ENCODE measurements at places on chromosomes 6 and 20.
A peak's percentile ranks its signal among the peaks of the same experiment; 100 is the strongest.

GRCh38 chr20:3802524-3803239 is 6.6 kb downstream of the CDC25B start:
- DNase-seq = no peak

GRCh38 chr6:37807656-37808055 is 11.9 kb upstream of the ZFAND3 start:
- DNase-seq = no peak

- peak; percentile 37 for DNase-seq
Observed at GRCh38 chr6:24357336-24358218, at the start of gene DCDC2. DCDC2 (minus strand) TSS chr6:24358059; CDS start chr6:24357750, 309 bp downstream.

GRCh38 chr20:58492795-58493524 is 22.2 kb downstream of the APCDD1L start:
- DNase-seq = no peak

DNA sequence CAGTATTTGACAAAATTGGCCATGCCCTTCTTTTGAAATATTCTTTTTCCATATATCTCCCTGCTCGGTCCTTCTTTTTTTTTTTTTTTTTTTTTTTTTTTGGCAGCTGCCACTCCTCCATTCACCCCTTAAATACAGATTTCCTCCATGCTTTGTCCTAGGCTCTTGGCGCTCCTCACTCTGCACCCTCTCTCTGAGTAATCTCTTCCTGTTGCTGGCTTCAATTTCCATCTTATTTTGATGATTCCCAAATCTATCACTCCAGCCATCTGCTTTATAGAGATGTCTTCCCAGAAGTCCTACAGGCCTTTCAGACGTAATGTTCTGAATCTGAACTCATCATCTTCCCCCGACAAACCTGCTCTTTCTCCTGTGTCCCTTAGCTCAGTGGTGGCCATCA is 12.8 kb upstream of the KLHL32 start:
- no peak for DNase-seq

GRCh38 chr20:38224531-38224930 is 36.0 kb downstream of the KIAA1755 start:
- no peak for DNase-seq

- DNase-seq = no peak
Observed at GRCh38 chr6:25157183-25157582, 122.0 kb upstream of the CARMIL1 start.

DNA sequence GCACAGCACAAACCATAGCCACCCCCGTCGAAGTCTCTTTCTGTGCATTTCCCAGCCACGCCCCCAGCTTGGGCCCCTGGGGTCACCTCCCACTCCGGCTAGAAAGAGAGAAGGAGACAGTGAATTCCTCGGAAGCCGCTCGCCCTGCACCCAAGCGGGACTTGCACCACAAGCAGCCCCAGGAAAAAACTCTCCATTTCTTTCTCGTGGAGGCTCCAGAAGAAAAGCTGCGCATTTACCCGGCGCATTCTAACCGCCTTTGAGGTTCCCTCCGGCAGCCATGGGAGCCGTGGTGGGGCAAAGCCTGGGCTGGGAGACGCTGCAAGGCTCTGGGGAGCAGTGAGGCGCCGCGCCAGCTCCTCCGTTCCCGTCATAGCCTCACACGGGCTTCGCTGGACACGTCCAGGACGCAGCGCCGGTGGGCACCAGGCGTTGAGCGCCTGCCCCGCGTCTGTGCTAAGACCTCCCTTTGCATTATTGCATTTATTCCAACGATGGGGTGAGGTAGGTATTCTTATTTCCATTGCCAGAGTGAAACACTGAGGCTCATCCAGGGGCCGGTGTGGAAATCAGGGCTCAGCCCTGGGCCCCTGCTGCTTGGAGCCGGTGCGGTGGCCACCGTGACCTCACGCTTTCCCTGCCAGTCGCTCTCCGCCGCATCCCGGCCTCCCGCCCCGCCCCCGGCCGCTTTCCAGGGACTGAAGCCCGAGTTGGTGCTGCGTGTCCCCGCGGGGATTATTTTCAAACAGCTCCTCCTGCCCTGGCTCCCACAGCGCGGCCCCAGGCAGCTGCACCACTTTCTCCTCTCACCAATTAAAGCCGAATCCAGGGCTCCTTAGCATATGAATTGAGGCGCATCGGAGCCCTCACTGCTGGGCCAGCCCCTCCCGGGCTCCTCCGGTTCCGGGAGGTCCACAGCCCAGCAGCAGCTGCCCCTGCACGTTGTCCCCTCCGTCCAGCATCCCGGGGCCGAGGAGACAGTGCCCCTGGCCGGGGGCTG is 148.3 kb upstream of the AFDN start:
- DNase-seq = no peak

- no peak for DNase-seq
Observed at GRCh38 chr6:77587963-77588362, 64.9 kb upstream of the MEI4 start.

GRCh38 chr20:34112600-34113101 is 608 bp upstream of the EIF2S2 start:
- DNase-seq = peak; percentile 45

DNA sequence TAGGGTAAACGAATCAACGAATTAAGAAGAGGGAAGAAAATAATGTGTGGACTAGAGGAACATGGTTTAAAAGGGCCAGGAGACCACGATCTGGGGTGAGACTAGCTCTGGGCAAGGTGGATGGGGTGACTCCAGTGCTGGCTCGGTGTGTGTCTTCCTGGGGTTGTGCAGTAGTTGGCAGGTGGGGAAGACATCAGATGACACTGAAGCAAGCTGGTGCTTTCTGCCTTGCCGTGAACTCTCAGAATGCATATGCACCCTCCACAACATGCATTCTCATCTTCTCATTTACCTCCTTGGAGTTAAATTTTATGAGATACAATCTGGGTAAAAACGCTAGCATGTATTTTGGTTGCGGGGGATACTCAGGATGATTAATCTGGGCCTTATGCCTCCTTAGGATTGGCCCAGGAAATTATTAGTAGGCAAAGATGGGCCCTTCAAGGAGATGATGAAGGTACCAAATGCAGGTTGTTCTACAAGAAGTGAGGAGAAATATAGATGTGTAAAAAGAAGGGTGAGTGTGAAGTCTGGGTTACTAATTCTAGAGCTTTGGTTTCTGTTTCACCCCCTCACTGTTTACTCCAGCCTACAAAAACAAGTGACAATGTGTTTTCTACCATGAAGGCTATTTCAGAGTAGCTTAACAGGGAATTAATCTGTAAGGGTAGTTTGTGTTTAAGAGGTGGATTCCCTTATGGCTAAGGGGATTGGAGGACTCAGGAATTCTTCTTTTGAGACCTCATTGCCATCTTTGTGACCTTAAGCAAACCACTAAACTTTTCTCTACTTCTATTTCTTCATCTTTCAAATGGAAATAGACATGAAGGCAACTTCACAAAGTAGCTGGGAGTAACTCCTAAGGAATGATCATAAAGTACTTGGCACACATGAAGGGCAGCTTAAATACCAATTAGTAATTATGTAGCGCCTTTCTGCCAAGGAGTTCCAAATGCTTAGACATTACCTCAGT is 71.0 kb upstream of the SUPT3H start:
- no peak for DNase-seq

GRCh38 chr20:47440857-47441773 is 60.6 kb upstream of the NCOA3 start:
- DNase-seq = no peak

- no peak for DNase-seq
Observed at GRCh38 chr6:161890133-161890831, 616.4 kb upstream of the AGPAT4 start.

- DNase-seq = no peak
Observed at GRCh38 chr6:5547556-5547955, 286.2 kb downstream of the FARS2 start.

GRCh38 chr20:46056970-46057855 is 28.2 kb downstream of the SLC12A5 start:
- peak; percentile 63 for DNase-seq

- no peak for DNase-seq
Observed at GRCh38 chr6:141212296-141212695, 920.4 kb upstream of the GJE1 start.

DNA sequence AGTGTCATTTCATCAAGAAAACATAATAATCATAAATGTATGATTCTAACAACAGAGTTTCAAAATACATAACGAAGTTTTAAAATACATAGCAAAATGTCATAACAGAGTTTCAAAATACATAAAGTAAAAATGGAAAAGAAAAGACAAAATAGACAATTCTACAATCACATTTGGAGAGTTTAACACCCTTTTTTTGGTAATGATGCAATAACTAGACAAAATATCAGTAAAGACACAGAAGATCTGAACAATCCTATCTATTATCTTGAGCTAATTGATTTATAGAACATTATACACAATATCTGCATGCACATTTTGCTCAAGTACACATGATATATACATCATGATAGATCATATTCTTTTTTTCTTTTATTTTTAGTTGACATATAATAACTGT is 13.4 kb upstream of the SLC17A2 start:
- DNase-seq = no peak

GRCh38 chr6:154166140-154166539 is 127.1 kb downstream of the OPRM1 start:
- no peak for DNase-seq

GRCh38 chr6:159074876-159075275 is 30.1 kb upstream of the TAGAP start:
- DNase-seq = no peak

- DNase-seq = no peak
Observed at GRCh38 chr20:57435498-57436222, 44.5 kb downstream of the RBM38 start.

DNA sequence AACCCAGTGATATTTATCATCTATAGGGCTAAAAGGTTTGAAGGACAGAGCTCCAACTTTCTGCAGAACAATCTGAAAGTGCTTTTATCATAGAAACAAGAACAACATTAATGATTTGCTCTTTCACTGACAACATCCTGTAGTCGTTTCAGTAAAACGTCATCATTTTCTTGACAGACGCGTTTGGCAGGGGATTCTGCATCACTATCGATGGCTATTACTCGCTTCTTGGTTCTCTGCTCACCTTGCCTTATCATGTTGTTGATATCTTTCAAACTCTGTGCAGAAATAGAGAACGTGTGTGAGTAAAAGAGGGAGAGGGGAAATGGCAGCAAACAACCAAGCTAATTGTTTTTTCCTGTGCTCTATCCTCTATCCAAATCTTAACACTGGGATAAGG is 47.1 kb upstream of the SAMHD1 start:
- DNase-seq = no peak

GRCh38 chr6:161407115-161407514 is 133.3 kb upstream of the AGPAT4 start:
- DNase-seq = no peak

DNA sequence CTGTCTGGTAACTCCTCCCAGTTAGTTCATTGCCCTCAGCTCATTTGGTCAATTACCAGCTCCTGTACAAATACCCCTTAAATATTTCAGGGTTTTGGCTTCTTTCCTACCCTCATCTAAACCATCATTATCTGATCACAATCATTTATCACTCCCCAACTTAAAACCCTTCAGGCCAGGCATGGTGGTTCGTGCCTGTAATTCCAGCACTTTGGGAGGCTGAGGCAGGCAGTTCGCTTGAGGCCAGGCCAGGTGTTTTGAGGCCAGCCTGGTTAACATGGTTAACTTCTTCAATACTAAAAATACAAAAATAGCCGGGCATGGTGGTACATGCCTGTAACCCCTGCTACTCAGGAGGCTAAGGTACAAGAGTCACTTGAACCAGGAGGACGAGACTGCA is 9.4 kb downstream of the TGIF2 start:
- no peak for DNase-seq

DNA sequence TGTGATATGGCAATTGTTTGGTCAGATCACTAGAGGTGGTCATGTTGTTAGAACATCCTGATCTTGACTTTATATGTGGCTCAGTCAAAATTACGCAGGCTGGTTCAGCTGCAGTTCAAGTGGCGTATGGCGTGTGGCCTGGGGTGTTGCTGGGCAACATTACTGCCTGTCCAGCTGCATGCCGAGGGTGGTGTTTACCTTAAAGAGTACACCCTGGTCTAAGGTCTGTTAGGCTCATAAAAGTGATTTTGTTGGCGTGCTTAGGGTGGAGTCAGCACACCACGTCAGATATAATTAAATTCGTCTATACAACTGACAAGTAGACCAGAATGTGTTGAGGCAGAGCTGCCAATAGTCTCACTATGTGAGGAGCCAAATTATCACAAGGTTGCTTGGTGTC is 55.6 kb upstream of the NEDD9 start:
- no peak for DNase-seq

DNA sequence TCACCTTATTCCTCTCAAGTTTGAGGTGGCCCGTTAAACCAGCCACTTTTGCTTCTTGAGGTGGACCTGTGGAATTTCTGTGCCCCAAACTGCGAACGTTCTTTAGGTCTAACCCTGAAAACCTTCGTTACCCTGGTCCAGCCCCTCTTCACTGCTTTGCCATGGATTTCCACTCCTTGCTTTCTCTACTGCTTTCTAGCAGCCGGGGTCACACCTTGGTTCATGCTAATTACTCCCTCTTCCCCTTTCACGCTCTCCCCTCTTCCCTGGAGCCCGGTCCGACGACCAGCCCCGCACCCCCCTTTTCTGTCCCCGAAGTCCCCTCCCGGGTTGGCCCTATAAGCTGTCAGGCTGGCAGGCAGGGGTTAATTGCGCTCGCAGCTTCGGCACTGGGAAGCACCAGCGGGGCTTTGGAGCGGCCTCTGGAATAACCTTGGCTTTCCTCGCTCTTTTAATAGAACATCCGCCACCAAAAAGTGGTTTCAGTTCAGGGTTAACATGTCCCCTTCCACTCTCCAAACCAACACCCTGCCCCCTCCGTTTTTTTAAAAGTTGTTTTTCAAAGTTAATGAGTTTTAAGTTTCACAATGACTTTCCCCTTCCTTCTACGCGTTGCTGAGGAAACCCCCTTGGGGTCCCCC is 1.4 kb upstream of the HIVEP1 start:
- peak; percentile 37 for DNase-seq

DNA sequence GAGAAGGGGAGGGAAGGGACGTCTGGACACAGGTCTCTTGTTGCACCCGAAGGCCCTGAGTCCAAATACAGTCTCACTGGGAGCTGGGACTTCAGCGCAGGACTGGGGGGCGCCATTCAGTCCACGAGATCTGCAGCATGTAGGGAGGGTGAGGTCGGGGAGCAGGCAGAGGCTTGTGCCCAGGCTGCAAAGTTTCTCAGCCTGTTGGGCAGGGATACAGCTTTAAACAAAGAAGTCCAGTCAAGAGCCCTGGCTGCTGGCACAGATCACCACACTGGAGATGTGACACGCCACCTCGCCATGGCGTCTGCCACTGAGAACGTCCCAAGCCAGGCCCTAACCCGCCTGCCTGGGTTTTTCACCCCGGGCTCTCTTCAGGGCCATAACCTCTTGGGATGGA is 256.6 kb downstream of the DLL1 start:
- no peak for DNase-seq

- DNase-seq = no peak
Observed at GRCh38 chr6:106397431-106397830, 36.9 kb downstream of the CRYBG1 start.

DNA sequence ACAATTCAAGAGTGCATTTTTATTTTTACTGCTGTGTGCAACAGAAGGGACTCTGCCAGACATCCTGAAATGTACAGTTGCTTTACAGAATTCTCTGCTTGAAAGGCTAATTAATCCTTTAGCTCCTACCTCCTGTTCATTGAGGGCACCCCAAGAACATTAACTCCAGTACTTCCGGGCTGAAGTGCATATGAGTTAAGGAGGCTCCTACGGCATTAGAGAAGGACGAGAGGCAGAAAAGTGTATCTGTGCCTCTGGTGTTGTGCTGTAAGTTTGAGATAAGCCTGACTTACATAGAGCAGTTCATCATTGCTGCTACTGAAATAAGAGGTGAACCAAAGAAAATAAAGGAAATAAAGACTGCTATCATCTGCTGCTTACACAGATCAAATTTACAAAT is 609.3 kb upstream of the ADGRB3 start:
- DNase-seq = no peak

All from GM13976 (cell line).